Caco-2 (cell line): ENCODE measurements at places on chromosomes 2 and 18. TPM values are rescaled to one million over a fixed set of nuclear protein-coding genes. Genes with fewer than 3 reads are reported as not detected.

- DNase-seq, result no peak
Observed at GRCh38 chr2:207156451-207157161, 9.1 kb downstream of the KLF7 start.

GRCh38 chr2:26590980-26591618 is 50.1 kb downstream of the CIB4 start:
- DNase-seq, result peak; percentile 21

DNA sequence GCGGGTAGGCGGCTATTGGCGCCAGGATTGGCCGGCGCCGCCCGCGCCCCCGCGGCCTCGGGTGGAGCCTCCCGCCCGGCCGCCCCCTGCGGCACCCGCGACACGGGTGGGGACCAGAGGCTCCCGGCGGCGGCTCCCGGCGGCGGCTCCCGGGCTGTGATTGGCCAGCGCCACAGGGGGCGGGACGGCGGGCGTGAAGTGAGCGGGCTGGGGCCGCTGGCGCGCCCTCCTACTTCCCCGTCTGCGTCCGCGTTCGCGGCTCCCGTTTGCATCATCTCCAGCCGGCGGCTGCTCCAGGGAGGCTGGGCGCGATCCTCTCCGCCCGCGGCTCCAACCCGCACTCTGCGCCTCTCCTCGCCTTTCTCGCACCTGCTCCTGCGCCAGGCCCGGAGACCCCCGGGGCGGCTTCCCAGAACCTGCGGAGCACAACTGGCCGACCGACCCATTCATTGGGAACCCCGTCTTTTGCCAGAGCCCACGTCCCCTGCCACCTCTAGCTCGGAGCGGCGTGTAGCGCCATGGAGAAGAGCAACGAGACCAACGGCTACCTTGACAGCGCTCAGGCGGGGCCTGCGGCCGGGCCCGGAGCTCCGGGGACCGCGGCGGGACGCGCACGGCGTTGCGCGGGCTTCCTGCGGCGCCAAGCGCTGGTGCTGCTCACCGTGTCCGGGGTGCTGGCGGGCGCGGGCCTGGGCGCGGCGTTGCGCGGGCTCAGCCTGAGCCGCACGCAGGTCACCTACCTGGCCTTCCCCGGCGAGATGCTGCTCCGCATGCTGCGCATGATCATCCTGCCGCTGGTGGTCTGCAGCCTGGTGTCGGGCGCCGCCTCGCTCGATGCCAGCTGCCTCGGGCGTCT is at the start of gene SLC1A4:
SLC1A4 (plus strand) TSS at position 274 of the 856 bp plus-strand sequence; CDS start at position 519, 245 bp downstream.
- peak; percentile 74 for DNase-seq

GRCh38 chr2:61769093-61769675 is 84.7 kb downstream of the FAM161A start:
- DNase-seq, result no peak

The IL37 gene
- 0.44 TPM in 1 of 2 replicates, not detected in the other for total RNA-seq
